ENCODE measurements at places on chromosomes 4 and X. TPM values are rescaled to one million over a fixed set of nuclear protein-coding genes. Genes with fewer than 3 reads are reported as not detected.

- no peak for DNase-seq
Measured at GRCh38 chr4:44016570-44017421, 431.8 kb downstream of the KCTD8 start.

Gene CXorf58
- total RNA-seq, result not detected

GRCh38 chr4:110128472-110128919 is 69.9 kb downstream of the ELOVL6 start:
- DNase-seq, result no peak

GRCh38 chr4:147826288-147826646 is 94.4 kb downstream of the ARHGAP10 start:
- no peak for DNase-seq

Gene CTAG1B
- not detected for total RNA-seq

Gene MAGEB16
- total RNA-seq, result not detected

- no peak for DNase-seq
Measured at GRCh38 chrX:19611636-19612376, 96.5 kb upstream of the MAP3K15 start.

Gene ALB
- total RNA-seq, result not detected

DNA sequence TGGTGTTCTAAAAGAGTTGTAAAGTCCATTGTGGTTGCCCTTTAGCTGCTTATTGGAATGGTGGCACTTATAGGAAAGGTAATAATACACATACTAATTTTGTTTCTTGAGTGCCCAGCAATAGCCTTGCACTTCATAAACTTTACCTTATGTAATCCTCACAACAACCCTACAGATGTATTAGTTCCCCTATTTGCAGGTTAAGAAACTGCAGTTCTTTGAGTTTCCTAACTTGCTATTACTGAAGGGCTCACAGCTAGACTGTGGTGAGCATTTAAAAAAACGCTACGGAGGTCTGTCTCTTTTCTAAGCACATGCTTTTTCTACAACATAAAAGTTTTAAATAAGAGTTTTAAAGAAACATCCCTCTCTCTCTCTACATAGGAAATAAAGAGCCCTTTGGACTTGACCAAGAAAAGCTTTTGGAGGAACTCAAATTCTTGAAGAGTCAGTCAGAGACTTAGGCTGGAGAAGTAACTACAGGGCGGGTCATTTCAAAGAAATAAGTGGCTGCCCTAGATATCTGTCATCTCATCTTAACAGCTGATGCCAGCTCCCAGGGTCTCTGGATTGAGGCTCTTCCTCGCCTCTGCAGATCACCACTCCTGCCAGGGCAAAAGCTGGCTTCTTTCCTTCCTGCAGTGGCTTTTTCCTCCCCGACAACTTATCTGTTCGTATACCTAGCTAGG is 42.0 kb upstream of the FBXW7 start:
- DNase-seq, result no peak

Gene RHOH
- total RNA-seq, result 4.6 TPM

Gene CXXC4
- 0.63 TPM for total RNA-seq

- no peak for DNase-seq
Measured at GRCh38 chr4:8707045-8707781, 114.6 kb downstream of the CPZ start.

DNA sequence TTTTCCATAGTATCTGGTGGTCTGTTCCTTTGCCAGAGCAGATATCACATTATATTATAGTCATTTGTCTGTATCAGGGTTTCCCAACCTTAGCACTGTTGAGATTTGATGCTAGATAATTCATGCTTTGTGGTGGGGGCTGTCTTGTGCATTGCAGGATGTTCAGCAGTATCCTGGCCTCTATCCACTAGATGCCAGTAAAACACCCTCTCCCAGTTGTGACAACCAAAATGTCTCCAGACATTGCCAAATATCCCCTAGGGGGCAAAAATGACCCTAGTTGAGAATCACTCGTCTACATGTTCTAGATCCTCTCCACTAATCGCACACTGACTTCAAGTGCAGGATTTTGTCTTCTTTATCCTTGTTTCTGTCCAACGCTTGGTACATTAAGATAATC is 160.8 kb downstream of the FANCB start:
- DNase-seq, result no peak

DNA sequence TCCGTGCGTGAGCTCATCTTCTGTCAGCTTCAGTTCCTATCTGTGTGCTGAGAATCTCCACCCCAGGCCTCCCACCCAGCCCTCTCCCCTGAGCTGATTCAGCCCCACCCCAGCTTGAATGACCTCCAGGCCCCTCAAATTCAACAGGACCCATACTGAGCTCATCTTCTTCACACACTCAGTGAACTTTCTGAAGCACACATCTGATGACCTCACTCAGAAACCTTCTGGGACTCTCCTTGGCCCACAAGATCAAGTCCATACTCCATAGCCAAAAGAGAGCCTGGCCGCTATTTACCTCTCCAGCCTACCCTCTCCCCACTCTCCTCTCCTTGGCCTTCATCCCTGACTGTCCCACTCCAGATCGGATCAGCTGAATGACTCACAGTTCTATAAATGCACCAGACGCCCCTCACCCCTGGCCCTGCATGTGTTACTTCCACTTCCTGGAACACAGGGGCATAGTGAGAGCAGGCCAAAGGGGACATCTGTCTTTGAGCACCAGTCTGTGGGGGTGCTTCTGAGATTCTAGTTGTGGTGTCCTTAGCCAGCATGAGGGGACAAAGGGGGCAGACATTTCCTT is 62.5 kb downstream of the PJA1 start:
- DNase-seq, result no peak

GRCh38 chrX:47579537-47579936 is 2.7 kb upstream of the TIMP1 start:
- DNase-seq, result no peak

Gene MAOB
- 69.7 TPM for total RNA-seq

Gene ARL13A
- total RNA-seq, result not detected

DNA sequence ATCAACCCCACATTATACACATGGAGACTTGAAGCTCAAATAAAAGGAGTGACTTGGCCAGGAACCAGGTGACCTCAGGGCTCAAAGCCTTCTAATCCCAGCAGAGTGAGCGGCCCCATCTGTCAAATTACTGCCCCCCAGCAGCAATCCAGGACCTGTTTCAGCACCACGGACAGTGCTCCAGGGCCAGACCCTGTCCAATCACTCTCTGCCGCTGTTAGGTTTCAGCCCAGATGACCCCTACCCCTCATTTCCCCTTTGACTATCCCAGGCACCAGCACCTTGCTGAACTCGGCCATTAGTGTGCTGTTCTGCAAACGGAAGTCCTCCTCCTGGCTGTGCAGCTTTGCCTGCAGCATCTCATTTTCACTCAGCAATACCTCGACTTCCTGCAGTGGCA is 5.1 kb downstream of the GRIPAP1 start:
- DNase-seq, result no peak

GRCh38 chr4:140753329-140753728 is 2.9 kb downstream of the TBC1D9 start:
- no peak for DNase-seq

Gene GPR82
- 0.09 TPM for total RNA-seq

Gene AFF2
- total RNA-seq, result 5.7 TPM
